NCI-H187 treated with DMSO at 0.1 percent for 48 hours (cell line): ENCODE measurements at places on chromosomes 5 and 9.

- DNase-seq = no peak
Observed at GRCh38 chr5:8844206-8844605, 701.7 kb downstream of the SEMA5A start.

GRCh38 chr9:13210306-13210705, 69.2 kb downstream of the MPDZ start:
- no peak for DNase-seq

GRCh38 chr5:32828492-32828891, 117.4 kb downstream of the NPR3 start:
- DNase-seq = no peak

DNA sequence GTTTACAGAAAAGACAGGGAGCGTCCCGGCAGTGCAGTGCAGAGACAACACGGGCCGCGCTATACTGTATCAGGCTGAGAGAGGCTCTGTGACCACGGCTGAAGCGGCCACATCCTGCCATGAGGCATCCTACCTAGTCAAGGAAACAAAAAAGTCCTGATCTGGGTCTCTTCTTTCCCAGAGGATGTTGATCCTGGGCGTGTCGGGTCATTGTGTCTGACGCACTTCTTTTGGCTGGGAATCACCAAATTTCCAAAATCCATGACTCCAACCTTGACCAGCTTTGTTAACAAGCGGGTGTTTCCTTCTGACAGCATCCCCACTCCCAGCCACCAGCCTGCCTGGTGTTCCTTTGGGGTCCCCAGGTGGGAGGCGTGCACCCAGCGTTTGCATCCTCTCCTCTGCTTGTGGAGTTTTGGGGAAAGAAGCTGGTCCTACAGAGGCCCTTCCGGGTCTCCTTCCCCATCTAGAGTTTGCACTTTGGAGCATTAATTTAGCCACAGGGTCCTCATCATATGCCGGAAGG, 91.4 kb upstream of the RAI14 start:
- DNase-seq = no peak

GRCh38 chr5:25006734-25007133, 362.0 kb upstream of the CDH10 start:
- no peak for DNase-seq

- DNase-seq = no peak
Observed at GRCh38 chr9:16396389-16396788, 474.1 kb downstream of the BNC2 start.

GRCh38 chr5:181121675-181122561, 9.1 kb downstream of the OR2V1 start:
- DNase-seq = no peak

DNA sequence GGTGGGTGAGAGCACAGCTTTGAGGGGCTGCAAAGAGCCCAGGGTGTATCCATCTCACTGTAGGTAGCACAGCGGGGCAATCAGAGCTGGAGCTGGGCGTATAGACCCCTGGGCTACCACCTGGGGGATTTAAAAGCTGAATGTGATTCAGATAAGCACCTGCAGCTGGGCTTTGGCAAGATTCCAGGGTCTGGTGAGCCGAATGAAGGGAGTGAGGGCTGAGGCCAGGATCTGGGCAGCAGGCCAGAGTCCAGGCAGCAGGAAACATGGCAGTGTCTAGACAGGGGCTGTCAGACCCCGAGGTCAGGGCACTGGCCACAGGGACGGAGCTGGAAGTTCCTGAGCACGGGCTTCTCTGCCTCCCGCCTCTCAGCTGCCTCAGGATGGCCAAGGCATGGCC, 8.7 kb downstream of the ASS1 start:
- DNase-seq = no peak

GRCh38 chr5:11683666-11684065, 220.6 kb downstream of the CTNND2 start:
- DNase-seq = no peak

DNA sequence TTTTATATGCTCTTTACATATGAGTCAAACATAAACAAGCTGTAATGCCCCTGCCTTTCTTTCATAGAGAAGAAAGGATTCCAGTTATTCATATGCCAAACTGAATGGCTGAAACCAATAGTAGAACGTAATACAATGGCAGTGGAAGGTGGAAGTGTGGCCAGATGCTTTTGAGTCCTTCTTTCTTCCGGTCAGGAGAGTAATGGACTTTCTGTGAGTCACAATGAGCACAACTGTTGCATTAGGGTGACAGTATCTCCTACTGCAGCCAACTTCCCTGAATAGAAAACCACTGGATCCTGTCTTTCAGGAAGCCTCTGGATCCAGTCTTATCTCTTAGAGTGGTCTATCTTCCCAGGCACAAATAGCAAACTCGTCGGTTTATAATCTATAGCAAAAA, 855.2 kb downstream of the MAT2B start:
- no peak for DNase-seq

DNA sequence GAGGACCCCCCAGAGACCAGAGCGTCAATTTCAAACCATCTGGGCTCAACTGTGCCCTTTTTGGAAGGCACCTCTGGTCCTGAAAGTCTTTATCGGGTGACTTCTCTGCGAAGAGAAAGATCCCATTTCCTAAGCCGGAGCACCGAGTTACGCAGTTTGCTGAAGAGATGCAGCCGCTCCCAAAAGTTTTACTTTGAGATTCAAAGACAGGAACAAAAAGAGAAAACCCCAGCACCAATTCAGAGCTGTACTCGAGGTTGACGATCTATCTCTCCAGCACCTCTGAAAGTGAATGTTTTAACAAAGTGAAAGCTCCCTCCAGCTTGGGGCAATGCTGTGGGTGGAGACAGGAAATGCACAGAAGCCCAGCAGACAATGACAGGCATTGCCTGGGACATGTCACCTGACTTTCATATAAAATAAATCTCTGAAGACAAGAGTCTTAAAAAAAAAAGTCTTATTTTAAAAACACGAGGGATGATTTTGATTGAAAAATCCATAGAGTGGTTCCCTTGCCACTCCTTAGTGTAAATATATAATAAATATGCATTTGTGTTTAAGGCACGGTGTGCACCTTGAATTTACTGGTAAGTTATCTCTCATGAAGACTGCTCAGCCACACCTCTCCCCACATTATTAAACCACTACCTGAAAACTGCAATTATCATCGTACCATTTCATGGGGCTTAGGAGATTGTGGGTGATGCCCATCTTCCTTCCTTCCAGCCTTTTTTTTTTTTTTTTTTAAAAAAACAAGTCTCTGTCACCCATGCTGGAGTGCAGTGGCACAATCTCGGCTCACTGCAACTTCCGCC, 79.9 kb downstream of the FNBP1 start:
- no peak for DNase-seq

GRCh38 chr5:67978171-67978570, 237.4 kb upstream of the PIK3R1 start:
- no peak for DNase-seq

DNA sequence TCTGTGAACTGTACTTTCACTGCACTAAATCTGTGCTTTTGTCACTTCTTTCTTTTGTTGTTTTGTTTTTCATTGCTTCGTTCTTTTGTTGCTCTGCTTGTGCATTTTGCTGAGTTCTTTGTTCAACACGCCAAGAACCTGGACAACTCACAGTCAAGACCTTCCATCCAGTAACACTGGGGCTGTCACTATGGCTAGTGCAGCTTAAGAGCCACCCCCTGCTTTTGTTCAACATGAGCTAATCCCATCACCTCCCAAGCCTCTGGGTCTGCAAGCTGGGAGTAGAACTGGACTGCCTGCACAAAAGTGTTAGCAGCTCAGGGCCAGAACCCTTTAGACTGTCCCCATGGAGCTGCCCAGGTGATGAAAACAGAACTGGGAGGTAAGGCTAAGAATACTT, 143.7 kb downstream of the SYK start:
- DNase-seq = no peak

DNA sequence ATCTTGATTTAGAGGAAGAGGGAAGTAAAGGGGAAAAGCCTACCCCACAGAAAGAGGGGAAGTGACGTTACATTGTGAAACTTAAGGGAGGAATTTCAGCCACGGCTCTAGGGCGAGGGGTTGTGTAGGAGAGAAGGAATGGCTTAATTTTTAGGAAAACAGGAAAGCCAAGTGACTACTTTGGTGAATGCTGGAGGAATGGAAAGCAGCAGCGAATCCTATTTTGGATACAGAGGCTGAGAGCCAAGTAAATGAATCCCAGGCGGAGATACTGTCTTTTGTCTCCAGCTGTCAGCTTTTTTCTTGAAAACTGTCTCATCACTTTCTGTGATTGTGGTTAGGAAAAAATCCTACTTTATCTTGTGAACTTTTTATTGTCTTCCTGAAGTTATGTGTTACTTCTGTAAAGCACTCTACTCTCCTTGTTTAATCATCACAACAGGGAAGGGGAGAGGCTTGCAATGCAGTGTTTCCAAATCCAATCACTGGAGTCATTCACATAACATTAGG, 188.4 kb downstream of the TSSK1B start:
- DNase-seq = no peak

DNA sequence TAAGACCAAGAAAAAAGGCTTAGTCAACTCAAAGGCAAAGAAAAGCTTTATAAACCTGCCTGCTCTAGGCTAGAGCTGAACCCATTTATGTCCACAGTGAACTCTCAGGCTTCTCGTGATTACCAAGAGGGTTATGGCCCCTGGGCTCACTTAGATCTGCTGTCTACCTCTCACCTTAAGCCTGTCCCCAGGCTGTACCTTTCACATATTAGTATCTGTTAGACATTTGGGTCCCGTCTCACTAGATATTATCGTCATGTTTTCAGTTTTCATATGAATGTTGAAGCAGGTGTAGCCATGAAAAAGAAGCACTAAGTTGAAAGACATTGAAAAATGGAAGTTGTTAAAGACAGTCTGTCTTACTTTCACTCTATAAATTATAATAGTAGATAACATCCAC, 75.2 kb upstream of the COX7C start:
- DNase-seq = no peak

GRCh38 chr9:109894921-109895758, 115.1 kb downstream of the PALM2AKAP2 start:
- DNase-seq = no peak

DNA sequence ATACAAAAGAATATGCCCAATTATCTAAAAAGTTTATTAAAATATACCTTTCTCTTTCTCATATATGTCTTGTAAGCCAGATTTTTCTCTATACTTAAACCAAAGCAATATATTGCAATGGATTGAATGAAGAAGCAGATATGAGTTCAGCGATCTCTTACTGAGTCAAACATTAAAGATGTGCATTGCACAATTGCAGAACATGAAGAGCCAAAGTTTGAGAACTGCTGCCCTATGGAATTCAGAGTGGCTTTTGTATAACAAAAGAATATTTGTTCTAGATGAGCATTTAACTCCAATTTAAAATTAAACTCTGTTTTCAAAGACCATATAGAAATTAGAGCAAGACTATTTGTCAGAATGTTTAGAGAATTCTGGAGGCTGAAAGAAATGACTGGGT, 519.0 kb upstream of the DAB2 start:
- no peak for DNase-seq

GRCh38 chr5:144086295-144086694, 84.2 kb downstream of the YIPF5 start:
- DNase-seq = no peak

DNA sequence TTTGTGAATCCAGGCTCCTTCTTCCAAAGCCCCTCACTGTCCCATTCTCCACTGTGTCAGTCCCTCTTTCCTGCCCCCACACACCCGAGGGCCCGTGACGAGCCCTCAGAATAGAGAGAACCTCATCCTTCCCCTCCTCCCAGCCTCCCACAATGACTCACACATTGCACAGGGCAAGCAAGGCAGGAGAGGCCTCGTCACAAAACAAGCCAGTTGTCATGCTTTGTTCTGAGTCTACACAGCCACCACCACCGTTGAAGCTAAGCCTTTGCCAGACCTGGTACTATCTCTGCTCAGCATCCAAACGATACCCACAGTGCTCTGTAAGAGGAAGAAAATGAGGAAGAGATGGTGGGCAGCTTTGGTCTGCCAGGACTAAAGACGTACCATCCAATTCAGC, 142.2 kb upstream of the ZNF366 start:
- DNase-seq = no peak

GRCh38 chr5:158718738-158719505, 380.8 kb downstream of the EBF1 start:
- DNase-seq = no peak

GRCh38 chr5:133863857-133864585, 104.4 kb downstream of the C5orf15 start:
- DNase-seq = no peak

- DNase-seq = no peak
Observed at GRCh38 chr5:72474046-72474500, 33.1 kb downstream of the ZNF366 start.

DNA sequence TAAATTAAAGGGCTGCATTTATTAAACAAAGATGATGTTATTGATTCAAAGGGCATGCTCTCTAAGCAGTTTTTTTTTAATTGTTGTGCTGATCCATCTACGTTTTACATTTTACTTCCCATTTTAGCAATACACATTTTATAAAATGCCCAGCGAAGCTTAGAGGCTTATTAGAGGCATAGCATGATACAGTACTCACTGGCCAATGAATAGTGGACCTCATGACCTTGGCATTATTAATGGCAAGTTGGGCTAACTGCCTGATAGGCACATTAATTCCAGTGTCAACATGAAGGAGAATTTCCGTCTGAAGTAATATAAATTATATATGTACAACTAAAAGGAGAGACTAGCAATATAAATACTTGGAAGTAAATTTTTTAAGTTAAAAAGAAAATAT, 837.2 kb downstream of the EFNA5 start:
- no peak for DNase-seq

- no peak for DNase-seq
Observed at GRCh38 chr5:74092766-74093165, 466.8 kb downstream of the ARHGEF28 start.

DNA sequence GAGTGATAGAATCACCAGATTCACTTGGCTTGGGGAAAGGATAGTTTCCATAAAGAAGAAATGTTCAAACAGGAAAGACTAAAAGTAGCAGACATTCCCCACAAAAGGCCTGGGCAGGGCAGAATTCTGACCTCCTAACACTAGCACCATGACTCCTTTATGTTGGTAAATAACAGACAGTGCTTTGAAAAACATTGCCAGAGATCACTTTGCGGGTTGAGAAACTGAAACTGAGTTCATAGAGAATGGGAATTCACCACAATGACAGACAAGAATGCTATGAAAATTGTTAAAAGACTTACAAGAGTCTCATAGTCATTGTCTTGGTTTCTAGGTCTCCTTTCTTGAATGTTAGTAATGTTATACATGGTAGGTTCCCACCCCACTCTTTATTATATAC, 172.5 kb upstream of the GLRA1 start:
- DNase-seq = no peak

- DNase-seq = no peak
Observed at GRCh38 chr5:119896826-119897536, 267.6 kb downstream of the FAM170A start.

DNA sequence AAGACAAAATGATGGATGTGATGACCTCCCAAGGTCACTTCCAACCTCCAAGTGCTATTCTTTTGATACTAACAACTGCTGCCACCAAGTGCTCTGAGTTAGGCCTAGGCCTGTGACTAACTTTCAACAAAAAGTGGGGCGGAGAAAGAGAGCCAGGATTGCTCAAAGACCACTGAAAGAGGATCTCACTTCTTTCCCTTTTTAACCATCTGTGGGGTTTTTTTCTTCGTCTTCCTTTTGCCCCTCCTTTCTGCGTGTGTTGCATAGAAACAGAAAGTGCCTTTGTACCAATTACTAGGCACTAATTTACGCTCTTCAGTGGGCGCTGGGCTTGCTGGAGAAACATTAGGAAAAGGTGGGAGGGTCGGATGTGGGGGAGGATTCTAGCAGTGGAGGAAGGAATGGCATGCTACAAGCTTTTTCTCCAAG, 8.0 kb downstream of the KLF9 start:
- DNase-seq = no peak
